ENCODE measurements at places on chromosomes 11 and 22. TPM values are rescaled to one million over a fixed set of nuclear protein-coding genes. Genes with fewer than 3 reads are reported as not detected.

DNA sequence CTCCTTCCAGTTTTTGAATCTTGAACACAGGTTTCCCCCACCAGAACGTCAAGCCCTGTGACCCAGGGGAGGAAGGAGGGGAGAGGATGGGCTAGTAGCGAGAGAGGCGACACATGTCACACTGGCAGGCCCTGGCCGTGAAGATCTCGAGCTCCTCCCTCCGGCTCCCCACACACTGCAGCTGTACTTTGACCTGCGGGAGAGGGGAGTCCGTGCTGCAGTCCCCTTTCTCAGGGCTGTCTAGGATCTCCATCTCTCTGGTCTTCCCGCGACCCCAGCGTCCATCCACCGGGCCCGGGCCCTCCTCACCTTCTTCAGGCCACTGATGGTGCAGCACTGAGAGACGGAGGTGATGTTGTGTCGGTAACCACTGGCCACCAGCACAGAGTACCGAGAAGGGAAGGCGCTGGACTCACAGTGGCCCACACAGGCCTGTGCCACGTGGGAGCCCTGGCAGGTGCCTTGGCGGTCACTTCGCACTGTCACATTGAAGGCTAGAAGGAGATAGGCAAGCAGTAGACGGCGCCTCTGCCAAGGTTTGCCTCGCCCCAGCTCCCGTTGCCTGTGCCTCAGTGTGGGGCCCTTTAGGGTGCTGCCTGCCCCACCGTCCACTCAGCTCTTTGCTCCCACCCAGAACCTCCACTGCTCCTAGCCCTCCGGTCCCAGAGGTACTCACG is 873 bp downstream of the GPHA2 start:
- DNase-seq: no peak

DNA sequence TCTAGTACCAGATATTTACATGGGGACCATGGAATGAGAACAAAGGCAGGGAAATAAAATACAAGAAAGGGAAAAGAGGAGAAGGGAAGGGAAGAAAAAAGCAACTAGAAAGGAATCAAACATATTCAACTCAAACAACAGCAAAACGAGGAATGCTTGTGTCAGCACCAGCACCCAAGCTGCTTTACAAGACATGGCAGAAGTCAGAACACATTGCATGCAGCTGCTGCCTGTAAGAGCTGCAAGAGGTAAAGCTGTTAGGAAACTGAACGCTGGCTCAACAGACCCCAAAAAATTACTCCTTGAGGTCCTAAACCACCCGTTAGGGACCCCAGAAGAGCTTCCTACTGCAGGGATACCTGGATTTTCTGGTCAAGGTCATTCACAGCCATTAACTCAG is 296.9 kb downstream of the OPCML start:
- DNase-seq: no peak

DNA sequence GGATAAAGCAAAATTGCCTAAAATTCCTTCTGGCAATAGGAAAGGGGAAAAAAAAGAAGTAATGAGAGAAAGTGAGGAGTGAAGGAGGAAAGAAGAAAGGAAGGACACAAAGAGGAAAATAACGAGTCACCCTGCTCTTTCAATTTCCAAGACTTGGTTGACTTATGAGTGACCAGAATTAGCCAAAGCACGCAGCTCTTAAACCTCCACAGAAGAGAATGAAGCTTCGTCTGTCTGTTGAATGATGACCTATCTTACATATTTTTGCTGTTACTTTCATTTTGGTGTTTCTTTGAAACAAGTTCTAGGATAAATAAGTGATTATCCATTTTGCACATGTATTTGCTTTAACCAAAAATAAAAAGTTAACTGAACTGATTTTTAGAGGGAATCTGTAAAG is 728 bp downstream of the MMP27 start:
- DNase-seq: no peak

Gene HORMAD2
- not detected for total RNA-seq

DNA sequence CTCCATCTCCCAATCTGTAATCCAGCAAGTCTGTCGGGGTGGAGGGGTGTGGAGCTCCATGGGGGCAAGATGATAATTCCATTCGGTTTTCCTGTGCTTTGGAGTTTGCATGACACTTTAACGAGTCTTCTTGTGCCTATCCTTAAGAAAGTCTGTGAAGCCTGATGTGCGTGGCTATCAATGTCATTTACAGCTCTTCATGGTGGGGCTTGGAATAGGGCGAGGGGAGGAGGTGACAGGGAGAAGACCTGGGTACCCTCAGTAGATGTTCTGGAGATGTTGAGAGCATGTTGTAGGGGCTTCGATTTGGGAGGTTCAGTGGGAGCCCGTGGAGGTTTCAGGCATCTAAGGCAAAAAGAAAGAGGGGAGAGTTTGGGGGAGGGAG is 579 bp upstream of the PHLDB1 start:
- no peak for DNase-seq

GRCh38 chr22:40588726-40589125 is 47.8 kb downstream of the MRTFA start:
- DNase-seq: no peak

DNA sequence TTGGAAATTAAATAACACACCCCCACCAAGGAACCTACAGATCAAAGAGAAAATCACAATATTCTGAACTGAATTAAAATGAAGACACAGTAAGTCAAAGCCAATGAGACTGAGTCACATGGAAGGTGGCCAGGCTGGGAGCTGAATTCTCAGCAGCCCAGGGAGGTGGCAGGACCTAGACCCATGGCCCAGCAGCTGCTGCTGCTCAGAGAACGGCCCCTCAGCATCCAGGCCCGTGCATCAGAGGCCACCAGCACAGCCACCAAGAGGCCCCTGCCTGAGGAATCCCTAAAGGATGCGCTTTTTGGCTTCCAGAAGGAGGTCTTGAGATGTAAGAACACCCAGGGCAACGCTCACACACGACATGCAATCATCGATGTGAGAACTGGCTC is 35.0 kb downstream of the TBX1 start:
- DNase-seq: no peak

- no peak for DNase-seq
Observed at GRCh38 chr22:42283278-42284201, 13.1 kb upstream of the TCF20 start.

GRCh38 chr11:71112990-71113389 is 139.4 kb downstream of the SHANK2 start:
- peak; percentile 74 for DNase-seq

Gene RNF215
- 16.2 TPM for total RNA-seq
